Suppressor macrophage treated with lipopolysaccharide for 4 hours (primary cell): ENCODE measurements at places on chromosomes 7 and 10.

DNA sequence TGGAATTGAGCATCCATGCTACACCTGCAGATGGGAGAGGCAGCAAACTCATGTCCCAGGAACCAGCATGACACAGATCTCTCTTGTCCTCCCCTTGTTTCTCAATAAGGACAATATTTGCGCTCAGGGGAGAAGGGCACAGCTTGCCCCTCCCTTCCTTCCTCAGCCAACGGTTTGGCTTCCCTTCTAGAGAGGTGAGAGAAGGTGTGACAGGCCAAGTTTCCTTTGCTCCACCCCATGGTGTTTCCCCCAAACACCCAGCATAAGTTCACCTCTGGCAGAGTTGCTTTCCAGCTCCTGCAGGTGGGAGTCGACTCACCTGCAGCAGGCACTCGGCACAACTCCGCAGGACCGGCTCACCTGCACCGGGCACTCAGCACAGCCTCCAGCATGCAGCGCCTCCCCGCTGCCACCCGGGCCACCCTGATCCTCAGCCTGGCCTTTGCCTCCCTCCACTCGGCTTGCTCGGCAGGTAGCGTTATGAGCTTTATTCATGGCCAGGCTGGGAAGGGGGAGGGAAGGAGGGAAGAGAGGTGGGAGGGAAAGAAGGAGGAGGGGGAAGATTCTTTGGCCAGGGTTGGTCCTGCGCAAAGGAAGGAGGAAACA, at the start of the genes ATP6V0A4 and TMEM213:
TSS of gene ATP6V0A4 (minus strand) at position 482 of the 606 bp plus-strand sequence. CDS start 26,949 bp downstream, outside the sequence.
TSS of gene TMEM213 (plus strand) at position 280 of the 606 bp plus-strand sequence. CDS start at position 391, 111 bp downstream.
- no peak for DNase-seq

- DNase-seq, result no peak
Observed at GRCh38 chr10:132652446-132652845, 114.9 kb downstream of the INPP5A start.

DNA sequence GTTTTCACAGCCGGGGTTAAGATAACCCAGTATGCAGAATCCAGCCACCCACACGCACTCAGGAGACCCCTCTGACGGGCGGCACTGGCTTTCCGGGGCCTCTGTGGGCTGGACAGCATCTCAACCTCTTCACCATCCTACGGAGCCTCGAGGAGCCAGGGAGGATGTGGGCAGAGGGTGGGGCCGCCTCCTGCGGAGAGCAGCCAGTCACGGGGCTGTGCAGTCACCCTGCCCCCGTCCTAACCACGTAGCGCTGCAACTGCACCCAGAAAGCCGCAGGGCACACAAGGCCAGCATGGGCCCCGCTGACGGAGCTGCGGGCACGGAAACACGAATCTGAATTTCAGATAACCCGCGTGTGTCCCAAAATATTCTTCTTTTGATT, 270.3 kb downstream of the ELFN1 start:
- DNase-seq, result peak; percentile 93

DNA sequence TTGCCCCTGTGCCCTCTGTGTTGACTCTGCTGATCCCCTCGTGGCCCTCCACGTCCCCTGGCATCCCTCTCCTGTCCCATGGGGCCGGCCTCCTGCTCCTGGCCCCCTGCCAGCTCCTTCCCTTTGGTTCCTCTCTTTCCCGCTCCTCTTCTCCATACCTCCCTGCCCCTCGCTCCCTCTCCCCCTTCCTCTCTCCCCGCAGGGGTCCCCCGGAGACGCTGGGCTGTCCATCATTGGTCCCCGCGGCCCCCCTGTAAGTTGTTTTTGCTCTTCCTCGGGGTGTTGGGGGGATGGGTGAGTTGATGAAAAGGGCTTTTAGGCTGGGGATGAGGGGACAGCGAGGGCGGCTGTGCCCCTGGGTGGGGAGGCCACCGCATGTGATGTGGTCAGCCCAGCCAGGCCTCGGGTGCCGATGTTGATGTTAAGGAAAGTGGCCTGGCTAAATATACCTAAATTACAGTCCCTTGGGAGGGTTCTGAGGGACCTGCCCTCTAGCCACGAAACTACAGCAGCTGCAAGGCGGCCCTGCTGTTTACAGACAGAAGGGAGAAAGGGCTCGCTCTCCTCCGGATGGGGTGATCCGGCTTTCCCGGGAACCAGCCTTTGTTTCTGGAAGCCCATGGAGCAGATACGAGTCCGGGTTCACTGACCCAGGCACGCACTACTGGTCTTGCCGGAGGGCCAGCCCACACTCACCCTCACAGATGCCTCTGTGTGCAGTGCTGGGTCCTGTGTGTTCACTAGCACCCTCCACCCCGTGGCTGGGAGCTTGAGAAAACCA, 78.8 kb downstream of the COL13A1 start:
- DNase-seq, result no peak

DNA sequence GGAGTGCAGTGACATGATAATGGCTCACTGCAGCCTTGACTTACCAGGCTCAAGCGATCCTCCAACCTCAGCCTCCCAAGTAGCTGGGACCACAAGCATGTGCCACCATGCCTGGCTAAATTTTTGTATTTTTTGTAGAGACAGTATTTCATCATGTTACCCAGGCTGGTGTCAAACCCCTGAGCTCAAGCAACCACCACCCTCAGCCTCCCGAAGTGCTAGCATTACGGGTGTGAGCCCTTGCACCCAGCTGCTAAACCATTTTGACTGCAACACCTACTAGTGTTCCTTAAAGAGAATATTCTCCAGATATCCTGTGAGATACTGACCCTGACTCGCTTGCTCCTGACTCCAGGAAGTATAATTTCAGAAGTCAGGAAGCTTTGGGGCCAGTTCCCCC, 85.8 kb downstream of the PLXNA4 start:
- no peak for DNase-seq

GRCh38 chr7:44268671-44269070, 56.7 kb downstream of the CAMK2B start:
- DNase-seq, result no peak

GRCh38 chr10:10520491-10521385, 496.9 kb upstream of the CELF2 start:
- peak; percentile 77 for DNase-seq

GRCh38 chr10:667096-667495, 22.4 kb downstream of the DIP2C start:
- DNase-seq, result no peak

GRCh38 chr7:48660306-48660870, 264.0 kb upstream of the CDC14C start:
- no peak for DNase-seq

GRCh38 chr10:132764108-132764507, 21.8 kb downstream of the NKX6-2 start:
- DNase-seq, result no peak

DNA sequence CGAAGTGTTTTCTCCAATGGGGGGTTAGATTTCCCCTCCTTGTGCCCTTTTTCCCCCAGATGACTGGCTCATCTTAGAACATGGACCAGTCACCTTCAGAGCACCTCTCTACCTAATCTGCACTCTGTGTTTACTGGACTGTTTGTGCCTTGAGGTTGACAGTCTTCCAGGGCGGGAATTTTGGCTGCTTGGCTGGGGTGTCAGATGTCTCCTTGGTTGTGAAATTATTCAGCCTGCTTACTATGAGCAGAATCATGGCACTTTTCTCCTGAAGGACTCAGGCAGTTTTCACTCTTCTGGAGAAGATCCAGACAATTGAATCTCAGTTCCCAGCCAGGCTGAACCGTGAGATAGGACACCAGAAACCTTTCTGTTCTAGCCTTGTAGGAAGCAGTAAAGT, 60.3 kb upstream of the NFKB2 start:
- no peak for DNase-seq

DNA sequence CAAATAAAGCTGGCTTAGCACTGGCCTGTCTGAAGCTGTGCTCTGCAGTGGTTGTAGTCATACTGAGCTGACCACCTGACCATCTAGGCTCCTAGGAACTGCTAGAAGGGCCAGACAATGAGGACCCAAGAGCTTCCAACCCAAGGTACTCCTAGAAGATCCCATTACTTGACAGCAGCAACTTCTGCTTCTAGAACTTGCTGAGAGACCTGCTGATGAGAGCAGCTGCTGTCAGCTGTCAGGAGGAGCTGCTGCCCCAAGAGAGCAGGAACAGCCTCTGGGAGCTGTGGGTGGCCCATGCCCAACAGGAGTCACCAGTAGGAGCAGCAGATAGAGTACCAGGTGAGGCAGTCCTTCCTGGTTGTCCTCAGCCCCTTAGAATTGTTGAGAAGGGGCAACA, 70.2 kb downstream of the RBM20 start:
- DNase-seq, result peak; percentile 11

DNA sequence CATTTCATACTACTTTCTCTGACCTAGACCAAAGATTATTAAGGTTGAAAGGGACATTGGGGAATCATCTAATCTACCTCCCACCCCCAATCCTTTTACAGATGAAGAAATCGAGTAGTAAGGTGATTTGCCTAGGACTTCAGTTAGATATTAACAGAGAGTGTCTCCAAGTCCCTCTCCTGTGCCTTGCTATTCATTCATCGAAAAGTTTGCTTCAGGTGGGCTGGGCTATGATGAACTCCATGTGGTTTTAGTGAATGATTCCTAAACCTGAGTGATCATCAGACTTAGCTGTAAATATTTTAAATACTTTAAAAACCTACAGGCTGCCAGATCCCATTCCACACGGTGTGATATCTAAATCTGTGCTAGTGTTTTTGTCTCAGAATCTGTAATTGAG, 259.4 kb upstream of the SORCS1 start:
- DNase-seq, result no peak

DNA sequence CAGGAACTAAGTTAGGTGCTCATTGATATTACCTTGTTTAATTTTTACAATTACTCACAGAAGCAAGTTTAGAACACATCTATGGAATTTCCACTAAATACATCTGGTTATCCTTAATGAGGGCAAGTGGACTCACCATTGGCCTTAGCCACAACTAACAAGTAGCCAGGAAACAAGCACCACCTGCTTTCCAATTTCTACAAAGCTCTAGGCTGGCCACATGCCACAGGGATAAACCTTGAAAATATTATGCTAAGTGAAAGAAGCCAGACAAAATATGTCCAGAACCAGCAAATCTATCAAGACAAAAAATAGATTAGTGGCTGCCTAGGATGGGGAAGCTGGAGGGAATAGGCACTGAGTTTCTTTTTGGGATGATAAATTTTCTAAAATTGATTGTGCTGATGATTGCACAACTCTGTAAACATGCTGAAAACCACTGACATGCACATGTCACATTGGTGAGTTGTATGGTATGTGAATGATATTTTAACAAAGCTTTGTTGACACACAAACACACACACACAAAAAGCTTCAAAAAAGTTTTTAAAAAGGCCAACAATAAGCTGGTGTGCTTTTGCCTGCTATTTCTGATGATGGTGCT, 179.4 kb downstream of the CPEB3 start:
- DNase-seq, result no peak

DNA sequence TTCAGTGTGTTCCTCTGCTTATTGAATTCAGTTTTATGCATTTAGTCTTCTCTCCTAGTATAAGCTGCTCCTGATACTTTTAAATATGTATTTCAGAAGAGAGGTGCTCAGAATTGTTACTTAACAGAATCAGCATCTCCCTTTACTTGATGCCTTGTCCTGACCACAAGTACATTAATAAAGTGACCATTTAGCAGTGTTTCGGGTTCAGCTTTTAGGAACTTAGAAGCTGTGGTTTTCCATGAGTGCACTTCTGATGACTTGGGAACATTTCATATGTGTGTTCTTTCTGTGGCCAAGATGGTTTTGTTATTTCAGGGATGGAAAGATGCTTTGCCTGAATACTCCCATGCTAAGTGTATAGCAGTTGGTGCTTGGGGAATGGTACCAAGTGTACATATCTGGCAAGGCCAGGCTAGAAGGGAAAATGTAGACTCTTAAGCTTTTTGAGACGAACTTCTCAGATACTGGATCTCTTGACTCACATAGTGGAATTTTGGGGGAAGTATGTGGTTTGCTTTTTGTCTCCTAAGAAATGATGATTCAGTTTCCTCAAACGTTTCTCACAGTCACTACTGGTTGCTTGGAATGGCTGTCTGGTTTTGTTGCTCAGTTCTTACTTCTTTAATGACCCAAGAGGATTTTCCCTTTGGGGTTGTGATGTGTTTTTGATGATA, 17.2 kb downstream of the SGPL1 start:
- peak; percentile 90 for DNase-seq

GRCh38 chr7:144786079-144786478, 49.8 kb downstream of the TPK1 start:
- DNase-seq, result no peak

DNA sequence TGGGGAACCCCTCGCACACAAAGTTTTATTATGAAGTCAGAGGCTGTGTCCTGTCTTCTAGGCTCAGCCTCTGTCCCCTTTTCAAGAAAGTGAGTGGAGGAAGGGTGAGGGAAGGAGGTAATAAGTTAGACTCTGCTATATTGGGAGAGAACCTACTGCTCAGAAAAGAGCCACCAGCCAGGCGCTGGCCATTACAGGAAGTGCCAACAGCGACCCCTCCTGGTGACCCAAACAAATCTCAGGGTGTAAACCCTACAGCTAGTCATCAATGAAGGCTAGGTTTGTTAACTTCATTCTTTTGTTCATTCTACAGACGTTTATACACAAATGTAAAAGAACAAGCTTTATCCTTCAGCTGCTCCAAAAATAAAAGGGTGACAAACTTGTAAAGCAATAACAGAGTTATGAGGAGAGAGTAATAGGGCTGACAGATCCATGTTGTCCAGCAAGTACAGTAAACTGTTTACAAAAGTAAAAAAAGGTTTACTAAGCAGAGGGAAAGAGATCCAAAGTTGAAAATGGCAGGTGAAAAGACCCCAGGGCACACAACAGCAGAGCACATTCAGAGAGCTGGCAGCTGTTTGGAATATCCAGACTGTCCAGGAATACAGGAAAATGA, 82.7 kb downstream of the FAM204A start:
- peak; percentile 23 for DNase-seq

DNA sequence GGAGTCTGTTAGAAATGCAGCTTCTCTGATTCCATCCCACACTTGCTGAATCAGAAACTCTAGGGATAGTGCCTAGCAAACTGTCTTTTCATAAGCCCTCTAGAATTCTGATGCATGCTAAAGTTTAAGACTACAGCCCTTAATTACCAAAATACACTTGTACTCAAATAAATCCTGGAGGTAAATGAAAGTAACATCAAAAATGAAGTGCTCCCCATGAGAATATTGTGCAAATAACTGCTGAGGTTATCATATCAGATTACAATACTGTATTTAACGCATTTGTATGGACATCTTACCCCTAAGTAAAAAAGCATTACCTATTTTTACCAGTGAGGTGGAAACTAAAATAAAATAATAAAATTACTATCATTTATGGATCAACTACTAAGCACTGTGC, 104.7 kb downstream of the CHCHD3 start:
- DNase-seq, result no peak

DNA sequence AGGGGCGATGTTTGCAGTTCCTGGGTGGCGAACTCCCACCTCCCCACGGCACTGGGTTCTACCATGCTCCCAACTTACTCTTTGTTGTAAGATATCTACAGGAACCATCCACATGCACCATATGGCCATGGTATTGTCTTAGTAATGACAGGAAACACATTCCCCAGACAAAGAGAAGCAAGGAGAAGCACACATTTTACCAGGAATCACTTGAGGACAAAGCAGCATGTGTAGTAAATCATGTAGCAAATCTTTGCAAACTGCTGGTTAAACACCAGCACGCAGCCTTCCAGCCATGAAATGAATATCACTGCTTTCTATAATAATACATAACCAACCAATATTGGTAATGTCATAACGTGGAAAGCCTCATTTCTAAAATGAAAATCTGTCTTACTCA, 101.2 kb downstream of the NRP1 start:
- DNase-seq, result no peak
